Nucleus accumbens (tissue), 56 donors: ENCODE measurements at places on chromosomes 6 and 20.
A peak's percentile ranks its signal among the peaks of the same experiment; 100 is the strongest.

DNA sequence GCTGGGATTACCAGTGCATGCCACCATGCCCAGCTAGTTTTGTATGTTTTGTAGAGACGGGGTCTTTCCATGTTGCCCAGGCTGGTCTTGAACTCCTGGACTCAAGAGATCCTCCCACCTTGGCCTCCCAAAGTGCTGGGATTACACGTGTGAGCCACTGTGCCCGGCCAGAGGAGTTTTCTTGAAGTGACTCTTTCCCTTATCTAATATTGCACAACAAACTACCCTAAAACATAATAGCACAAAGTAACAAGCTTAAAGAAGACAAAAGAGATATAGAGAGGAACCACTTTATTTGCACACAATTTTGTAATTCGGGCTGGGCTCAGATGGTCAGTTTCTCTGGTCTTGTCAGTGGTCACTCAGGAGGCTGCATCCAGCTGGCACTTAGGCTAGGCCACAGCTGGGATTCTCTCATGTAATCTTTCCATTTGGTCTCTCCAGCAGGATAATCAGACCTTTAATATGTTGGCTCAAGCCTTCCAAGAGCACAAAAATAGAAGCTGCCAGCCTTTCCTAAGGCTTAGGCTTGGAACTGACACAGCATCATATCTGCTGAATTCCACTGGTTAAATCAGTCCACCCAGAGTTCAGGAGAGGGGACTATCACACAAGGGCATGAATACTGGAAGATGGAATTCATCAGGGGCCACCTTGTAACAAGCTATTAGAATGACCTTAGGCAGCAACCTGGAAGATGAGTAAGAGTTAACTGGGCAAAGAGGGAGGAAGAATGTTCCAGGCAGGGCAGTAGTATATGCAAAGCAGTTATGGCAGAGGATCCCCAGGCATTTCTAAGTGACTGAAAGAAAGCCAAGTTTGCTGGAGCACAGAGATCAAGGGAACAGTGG, 56.7 kb upstream of the PNRC1 start:
- DNase-seq = no peak

DNA sequence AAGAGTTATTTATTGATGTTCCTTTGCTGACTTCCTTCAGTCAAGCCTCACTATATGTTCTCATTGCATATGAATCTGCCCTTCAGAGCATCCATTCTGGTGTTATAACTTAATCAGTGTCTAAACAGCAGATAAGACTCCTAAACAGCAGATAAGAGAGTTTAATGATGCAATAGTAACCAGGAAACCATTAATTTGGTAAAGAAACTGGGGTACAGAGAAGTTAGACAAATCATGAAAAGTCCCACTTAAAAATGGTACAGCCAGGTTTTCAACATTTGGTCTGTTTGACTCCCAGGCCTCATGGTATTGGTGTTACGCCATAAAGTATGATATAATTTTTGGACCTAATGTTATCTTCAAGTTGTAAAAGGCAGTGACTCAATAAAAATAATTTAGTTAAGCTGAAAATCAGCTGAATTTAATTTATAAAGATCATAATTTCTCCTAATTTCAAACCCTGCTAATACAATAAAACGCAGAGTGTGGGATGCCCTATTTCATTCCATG, 127.4 kb upstream of the DST start:
- DNase-seq = no peak

- DNase-seq = no peak
These were observed 300.3 kb downstream of the NRN1 start for GRCh38 chr6:5706124-5707033.

- no peak for DNase-seq
These were observed 9.4 kb upstream of the PYGB start for GRCh38 chr20:25238319-25239037.

DNA sequence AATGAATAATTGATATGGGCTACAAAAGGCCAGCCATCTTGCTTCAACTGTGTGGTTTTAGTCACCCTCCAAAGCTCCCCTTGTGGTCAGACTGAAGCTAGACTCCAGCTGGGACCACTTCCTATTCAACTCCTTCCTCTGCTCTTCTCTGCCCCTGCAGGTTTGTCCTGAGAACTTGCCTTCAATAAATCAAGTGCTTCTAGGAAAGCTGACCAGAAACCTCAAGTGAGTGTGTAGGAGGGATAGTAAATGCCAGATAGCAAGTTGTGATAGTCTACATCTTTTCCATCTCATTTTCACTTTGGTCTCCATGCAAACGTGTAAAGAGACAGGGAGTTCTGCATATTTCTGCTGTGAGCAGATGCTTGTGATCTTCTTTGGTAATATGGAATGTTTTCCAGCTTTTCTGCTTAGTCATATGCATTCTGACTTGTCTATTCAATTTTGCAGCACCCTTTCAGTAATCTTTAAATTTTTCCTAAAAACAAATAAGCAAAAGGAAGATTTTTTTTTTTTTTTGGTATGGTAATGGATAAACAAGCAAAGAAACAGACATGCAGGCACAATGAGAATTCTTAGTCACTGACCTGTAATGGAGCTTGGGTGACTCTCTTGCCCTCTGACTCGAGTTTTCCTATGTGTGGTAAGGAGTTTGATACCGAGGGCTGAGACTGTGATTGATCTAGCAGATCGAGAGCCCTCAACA, 201.3 kb upstream of the BTBD3 start:
- no peak for DNase-seq

GRCh38 chr6:99588618-99589289, 17.9 kb upstream of the PRDM13 start:
- peak; percentile 25 for DNase-seq

GRCh38 chr6:167768471-167769215, 58.1 kb upstream of the AFDN start:
- no peak for DNase-seq

GRCh38 chr20:1299522-1299921, 29.4 kb downstream of the SDCBP2 start:
- DNase-seq = no peak

- no peak for DNase-seq
These were observed 37.5 kb upstream of the ADGRF1 start for GRCh38 chr6:47079638-47080037.

- no peak for DNase-seq
These were observed 60.9 kb downstream of the TFAP2C start for GRCh38 chr20:56689852-56690485.

DNA sequence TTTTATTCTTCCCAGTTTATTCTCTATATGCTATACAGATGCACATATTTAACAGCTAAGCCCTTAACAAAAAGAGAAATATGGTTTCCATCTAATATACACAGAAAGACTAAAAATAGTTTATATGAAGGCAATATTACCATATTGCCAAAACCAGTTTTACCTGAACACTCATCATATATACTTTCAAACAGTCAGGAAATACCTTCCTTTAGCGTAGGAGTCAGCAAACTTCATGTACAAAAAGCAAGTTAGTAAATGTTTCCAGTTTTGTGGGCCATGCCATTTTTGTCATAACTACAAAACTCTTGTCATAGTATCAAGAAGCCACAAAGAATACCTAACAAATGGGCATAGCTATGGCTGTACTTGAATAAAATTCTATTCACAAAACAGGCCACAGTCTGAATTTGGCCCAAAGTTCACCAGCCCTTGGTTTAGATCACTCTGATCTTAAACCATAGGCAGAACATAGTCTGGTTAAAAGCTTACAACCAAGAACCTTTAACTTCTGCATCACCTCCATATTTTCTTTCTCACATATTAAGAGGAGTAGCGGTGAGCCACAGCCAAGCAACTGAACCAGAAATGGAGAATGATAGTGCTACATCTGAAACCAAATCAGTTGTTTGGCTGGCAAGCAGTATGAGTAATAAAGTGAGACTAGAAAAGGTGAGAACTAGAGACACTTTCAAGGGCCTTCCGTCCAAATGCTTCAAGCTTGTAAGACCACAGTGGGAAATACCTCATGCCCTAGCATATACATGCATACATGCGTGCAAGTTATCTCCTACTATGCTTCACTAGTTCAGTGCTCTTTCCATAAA, 116.6 kb downstream of the PTPRK start:
- DNase-seq = no peak

- no peak for DNase-seq
These were observed 43.0 kb upstream of the TGM2 start for GRCh38 chr20:38208088-38208487.

DNA sequence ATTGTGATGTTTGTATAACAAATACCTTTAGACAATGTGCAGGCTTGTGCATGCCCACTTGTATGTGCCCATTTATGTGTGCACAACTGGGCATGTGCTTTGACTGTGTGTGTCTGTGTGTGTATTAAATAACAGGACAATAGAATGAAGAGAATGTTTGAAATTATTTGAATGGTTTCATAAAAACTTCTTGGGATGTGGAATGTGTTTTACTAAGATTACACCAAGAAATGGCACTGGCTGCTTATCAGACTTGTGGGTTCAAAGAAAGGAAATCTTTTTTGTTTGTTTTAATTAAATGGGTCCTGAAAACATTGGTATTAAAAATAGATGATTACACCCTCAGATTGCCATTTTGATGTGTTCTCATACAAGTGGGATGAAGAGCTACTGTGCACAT, 191.6 kb upstream of the CCN2 start:
- no peak for DNase-seq

GRCh38 chr6:67887747-67888545, 747.1 kb upstream of the ADGRB3 start:
- no peak for DNase-seq

DNA sequence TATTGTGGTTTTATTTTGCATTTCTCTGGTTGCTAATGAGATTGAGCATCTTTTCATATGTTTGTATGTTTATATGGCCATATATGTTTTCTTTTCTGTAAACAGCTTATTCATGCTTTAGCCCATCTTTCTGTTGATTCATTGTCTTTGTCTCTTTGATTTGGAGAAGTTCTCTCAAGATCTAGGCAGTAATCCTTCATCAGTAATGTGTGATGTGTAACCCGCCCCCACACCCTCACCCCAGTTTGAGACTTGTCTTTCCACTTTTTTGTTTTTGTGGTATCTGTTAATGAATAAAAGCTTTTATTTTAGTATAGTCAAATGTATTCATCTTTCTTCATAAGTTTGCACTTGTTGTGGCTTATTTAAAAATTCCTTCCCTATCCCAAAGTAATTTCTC, 26.0 kb downstream of the ZC3H12D start:
- DNase-seq = no peak

GRCh38 chr20:47854687-47855212, 69.5 kb upstream of the SULF2 start:
- no peak for DNase-seq

DNA sequence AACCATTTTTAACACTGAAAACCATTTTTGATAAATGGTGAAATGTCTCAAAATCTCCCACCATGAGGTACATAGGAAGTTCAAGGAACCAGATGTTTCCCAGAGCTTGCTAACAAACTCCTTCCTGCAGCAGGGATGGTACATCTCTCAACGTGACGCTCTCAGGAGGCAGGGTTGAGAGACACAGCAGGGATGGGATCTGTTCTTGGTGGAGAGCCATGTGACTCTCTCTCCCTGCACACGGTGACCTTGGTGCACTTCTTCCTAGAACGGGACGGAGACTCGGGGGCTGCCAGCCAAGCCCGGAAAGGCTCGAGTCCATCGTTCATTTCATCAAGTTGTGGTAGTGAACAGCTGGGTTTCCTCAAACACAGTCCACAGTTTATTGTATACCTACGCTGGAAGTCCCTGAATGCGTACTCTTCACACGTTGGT, 94.2 kb downstream of the FAM50B start:
- no peak for DNase-seq

- DNase-seq = no peak
These were observed 20.3 kb downstream of the CYB5R4 start for GRCh38 chr6:83879746-83880145.

DNA sequence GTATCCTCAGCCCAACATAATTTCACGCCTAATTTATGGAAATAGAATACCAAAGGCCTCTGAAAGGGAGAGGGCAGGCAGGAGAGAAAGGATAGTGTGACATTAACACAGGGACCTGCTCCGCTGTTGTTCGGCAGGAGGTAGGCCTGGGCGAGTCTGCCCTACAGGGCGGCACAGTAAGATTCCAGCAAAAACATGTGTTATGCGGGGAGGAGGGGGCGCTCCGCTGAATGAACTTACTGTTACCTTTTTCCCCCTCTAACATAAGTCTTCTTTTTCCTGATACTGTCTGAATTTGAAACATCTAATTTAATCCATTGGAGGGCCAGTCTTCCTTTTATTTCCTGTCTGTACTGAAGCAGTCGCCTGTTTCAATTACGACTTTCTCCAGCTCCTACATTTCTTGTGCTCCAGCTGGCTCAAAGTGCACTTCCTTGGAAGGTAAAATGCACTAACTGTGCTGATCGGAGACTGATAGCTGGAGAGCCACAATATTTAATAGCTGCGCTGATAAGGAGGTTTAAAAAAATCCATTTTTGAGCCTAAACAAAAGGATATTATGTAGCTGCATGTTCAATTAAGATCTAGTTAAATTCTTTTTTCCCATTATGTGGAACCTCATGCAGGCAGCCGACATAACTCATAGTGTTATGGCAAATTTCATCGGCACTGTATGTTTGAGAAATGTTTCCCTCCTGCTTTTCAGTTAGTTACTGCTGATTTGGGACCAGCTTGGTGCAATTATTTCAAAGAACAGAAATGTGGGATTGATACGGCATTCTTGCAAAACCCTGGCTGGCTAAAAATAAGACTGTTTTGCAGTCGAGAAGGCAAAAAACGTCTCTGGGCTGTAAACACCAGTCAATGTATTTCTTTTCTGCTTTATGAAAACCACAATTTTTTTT, 193.0 kb downstream of the FOXC1 start:
- DNase-seq = no peak

DNA sequence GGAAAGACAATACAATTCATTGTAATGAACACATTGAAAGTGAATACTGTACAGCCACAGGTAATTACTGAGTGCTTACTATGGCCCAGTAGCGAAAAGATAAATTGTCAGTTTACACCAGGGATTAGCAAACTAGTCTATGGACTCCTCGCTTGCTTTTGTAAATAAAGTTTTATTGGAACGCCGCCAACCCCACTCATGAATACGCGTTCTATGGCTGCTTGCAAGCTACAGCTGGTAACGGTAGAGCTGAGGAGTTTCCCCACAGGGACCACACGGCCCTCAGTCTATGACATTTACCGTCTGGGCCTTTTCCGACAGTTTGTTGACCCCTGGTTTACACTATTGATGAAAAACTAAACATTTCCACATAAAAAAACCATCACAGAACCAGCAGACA, 24.2 kb downstream of the LAMA5 start:
- no peak for DNase-seq

DNA sequence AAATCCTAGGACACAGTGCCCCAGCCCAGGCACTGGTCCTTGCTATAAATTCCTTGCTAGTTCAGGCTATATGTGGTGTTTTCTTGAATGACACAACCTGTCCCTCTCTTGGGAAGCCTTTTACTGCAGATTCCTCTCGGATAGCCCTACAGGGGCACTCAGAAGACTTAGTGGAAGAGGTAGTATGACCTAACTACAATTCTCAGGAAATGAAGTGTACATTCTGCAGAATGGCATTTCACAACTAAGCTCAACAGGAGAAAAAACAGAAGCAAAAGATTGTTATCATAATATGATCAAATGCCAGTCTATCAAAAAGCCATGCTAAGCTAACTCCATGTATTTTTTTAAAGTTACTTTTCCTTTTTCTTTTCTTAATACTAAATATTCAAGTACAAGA, 66.3 kb upstream of the FBXL4 start:
- DNase-seq = no peak
